ENCODE measurements at places on chromosomes 5 and 9. TPM values are rescaled to one million over a fixed set of nuclear protein-coding genes. Genes with fewer than 3 reads are reported as not detected.
A peak's percentile ranks its signal among the peaks of the same experiment; 100 is the strongest.

DNA sequence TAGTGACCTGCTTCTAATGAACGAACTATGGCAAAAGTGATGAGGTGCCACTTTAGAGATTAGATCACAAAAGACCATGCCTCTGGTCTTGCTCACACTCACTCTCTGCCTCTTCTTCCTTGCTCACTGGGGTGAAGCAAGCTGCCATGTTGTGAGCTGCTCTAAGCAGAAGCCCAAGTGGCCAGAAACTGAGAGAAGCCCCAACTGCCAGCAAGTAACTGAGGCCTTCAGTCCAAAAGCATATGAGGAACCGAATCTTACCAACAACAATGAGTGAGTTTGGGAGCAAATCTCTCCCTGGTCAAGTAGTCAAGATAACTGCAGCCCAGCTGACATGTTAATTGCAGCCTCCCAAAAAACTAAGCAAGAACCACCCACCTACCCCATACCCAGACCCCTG, 126.0 kb upstream of the ACO1 start:
- no peak overlapping the region for H3K27ac ChIP-seq
- H3K4me3 ChIP-seq = no peak overlapping the region
- H3K36me3 ChIP-seq = no peaks in the 10 kb centered on the region
- no peaks in the 10 kb centered on the region for H3K27me3 ChIP-seq
- no peaks in the 10 kb centered on the region for H3K4me1 ChIP-seq

DNA sequence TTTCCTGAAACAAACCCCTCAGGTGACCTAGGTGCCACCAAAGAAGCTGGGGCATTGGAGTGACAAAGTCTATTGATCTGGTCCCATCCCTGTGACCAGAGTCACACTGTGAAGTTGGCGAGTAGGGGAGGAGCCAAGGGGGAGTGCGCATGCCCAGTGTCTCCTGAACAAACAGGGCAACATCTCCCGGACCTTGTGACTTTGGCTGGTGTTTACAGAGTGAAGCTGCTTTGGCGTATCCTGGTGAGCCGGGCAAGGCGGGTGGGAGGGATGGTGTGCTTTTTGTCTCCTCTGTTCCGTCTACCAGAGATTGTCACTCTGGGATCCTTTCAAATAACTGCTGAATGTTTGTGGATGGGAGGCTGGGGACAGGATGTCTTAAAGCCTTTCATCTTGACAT, 204.5 kb downstream of the HSPA4 start:
- no peaks in the 10 kb centered on the region for H3K4me1 ChIP-seq
- H3K4me3 ChIP-seq = no peak overlapping the region
- no peaks in the 10 kb centered on the region for H3K36me3 ChIP-seq
- no peak for DNase-seq

Gene KCNN2
- total RNA-seq = 10.7 TPM

DNA sequence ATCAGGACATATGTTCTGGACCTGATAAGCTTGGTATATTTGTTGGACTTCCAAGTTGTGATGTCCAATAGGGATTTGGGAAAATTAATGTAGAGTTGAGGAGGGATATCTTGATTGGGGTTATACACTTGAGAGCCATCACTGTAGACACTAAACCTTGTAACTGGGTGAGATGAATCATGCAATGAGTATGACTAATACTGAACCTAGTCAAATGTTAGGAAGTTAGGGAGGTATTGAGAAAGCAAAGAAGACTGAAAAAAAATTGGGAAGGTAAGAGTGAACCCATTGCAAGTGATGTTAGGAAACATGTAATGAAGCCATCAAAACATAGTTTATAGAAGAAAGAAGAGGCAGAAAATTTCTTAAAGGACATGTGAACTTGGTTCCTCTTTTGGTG, 668.4 kb upstream of the CDH9 start:
- H3K4me1 ChIP-seq = no peaks in the 10 kb centered on the region
- no peak for DNase-seq
- H3K4me3 ChIP-seq = no peak overlapping the region
- H3K36me3 ChIP-seq = no peaks in the 10 kb centered on the region
- no peak overlapping the region for H3K27ac ChIP-seq
- H3K27me3 ChIP-seq = no peaks in the 10 kb centered on the region

DNA sequence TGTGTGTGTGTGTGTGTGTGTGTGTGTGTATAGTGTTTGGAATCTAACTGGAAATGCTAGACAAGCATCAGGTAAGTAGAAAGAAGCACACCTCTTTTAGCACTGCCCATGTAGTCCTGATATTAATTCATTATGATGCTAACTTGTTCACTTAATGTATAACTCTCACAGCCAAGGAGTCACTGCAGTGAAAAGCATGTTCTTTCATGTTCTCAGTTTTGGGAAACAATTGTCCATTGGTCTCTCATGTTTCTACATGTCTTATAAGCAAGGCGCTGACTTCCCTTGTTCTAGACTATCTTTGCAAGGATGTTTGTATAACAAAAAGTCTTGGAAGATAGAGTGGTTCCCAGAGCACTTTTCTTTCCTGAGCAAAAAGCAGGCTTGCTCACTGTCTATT, 148.8 kb upstream of the TNPO1 start:
- DNase-seq = no peak
- H3K36me3 ChIP-seq = no peaks in the 10 kb centered on the region
- no peaks in the 10 kb centered on the region for H3K27me3 ChIP-seq

GRCh38 chr9:6581253-6581652, 64.3 kb downstream of the GLDC start:
- H3K27me3 ChIP-seq = no peaks in the 10 kb centered on the region
- no peak overlapping the region for H3K27ac ChIP-seq
- no peaks in the 10 kb centered on the region for H3K36me3 ChIP-seq
- DNase-seq = no peak

Gene SOHLH1
- not detected for total RNA-seq

DNA sequence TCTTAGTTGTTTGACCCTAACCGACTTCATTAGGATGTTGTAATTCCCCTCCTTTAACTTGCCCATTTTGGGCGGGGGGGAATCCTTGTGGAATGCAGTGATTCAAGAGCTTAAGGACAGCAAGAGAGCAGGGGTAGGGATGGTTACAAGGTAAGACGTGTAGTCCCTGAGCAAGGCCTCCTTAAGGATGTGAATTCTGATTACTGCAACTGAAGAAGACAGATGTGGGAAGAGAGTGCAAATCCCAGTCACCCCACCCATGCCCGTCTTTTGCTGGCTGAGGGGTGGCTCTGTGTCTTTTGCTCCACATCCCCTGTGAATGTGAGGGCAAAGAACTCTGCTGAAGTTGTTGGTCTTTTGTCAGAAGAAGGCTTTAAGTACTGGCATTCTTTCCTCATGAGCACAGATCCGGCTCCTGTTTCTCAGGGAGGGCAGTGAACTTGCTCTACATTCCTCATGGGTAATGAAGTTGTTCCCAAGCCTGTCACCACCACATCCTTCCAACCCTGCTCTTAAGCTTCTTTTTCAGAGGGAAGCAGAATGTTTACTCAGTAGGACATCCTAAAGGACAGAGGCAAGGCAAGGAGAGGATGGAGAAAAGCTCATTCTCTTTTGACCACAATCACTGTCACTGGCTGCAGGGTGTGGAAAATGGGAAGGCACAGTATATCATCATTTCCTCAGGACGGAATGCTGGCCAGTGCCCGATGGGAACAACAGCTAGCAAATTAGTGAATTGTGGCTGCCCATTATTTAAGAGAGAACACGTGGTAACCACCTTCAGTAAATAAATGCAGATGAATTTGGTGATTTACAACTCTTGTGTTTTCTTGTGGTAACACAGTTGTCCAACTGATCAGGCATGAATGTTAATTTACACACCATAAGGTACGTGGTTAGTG, 61.5 kb downstream of the RAI14 start:
- no peaks in the 10 kb centered on the region for H3K36me3 ChIP-seq
- H3K27me3 ChIP-seq = no peaks in the 10 kb centered on the region
- H3K4me1 ChIP-seq = no peaks in the 10 kb centered on the region
- no peak overlapping the region for H3K27ac ChIP-seq
- H3K4me3 ChIP-seq = no peak overlapping the region

DNA sequence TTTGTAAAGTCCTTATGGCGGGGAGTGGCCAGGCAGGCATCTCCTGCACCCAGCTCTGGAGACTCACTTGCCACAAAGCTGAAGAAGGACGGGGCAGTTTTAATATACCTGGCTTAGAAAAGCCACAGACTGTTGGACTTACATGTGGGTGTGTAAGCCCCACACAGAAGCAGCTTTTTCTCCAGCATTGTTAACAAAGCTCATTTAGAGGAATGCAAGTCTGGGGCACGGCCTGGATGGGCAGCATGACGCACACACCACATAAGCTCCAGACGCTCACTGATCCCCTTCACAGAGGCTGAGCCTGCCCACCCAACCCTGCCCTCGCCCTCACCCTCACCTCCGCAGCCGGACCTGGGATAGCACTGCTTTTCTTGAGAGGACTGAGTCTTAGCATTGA, 58.0 kb upstream of the PDE8B start:
- no peaks in the 10 kb centered on the region for H3K36me3 ChIP-seq
- no peak overlapping the region for H3K27ac ChIP-seq
- H3K4me3 ChIP-seq = no peak overlapping the region
- no peaks in the 10 kb centered on the region for H3K4me1 ChIP-seq

DNA sequence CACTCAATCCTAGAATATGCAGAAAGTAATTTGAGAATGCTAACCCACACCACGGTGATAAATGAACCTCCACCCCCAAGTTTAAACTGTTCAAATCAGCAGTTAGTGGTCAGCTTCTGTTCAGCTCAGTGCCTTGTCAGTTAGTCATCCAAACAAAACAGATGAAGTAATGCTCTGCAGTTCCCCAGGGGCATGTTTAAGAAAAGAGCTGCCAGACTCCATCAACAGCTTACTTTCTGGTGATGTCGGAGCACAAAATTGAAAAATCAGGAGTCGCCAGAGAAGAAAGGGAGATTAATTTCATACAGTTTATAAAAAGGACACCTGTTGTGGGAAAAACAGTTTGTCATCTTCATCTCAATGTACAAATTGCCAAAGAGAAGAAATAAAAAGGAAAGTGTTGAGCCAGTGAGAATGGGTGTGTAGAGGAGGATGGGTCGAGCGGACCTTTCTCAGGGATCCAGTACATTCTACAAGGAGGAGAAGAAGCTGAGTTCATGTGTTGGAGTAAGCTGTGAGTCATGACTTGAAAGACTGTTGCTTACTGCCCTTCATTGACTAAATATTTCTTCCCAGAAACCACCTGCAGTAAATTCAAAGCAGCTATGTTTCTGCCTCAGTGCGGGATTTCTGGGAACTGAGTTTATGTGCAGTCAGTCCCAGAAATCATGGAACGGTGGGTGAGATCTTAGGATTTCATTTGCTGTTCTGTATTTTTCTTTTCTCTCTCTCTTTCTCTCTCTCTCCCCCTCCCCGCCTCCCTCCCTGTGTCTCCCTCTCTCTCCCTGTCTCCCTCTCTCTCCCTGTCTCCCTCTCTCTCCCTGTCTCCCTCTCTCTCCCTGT, 13.7 kb downstream of the TRIO start:
- H3K27ac ChIP-seq = peak overlapping the region; percentile 12
- H3K4me3 ChIP-seq = peak overlapping the region; percentile 20
- no peaks in the 10 kb centered on the region for H3K36me3 ChIP-seq
- H3K4me1 ChIP-seq = peaks cover 61% of the 10 kb centered on the region
- no peak for DNase-seq
- no peaks in the 10 kb centered on the region for H3K27me3 ChIP-seq

Gene CACFD1
- 11.1 TPM for total RNA-seq

GRCh38 chr5:158485604-158486081, 614.1 kb downstream of the EBF1 start:
- H3K36me3 ChIP-seq = no peaks in the 10 kb centered on the region
- DNase-seq = no peak
- no peaks in the 10 kb centered on the region for H3K27me3 ChIP-seq

- H3K4me1 ChIP-seq = peaks cover 11% of the 10 kb centered on the region
- no peaks in the 10 kb centered on the region for H3K36me3 ChIP-seq
- peak overlapping the region; percentile 50 for H3K4me3 ChIP-seq
Measured at GRCh38 chr5:129459450-129459776, 685 bp upstream of the ADAMTS19 start.

DNA sequence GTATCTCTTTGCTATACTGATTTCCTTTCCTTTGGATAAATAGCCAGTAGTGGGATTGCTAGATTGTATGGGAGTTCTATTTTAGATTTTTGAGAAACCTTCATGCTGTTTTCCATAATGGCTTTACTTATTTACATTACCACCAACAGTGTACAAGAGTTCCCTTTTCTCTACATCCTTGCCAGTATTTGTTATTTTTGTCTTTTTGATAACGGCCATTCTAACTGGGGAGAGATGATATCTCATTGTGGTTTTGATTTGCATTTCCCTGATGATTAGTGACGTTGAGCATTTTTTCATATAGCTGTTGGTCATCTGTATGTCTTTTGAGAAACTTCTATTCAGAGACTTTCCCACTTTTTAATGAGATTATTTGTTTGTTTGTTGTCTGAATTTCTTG, 25.8 kb downstream of the NADK2 start:
- H3K27ac ChIP-seq = no peak overlapping the region
- no peaks in the 10 kb centered on the region for H3K27me3 ChIP-seq
- H3K4me3 ChIP-seq = no peak overlapping the region
- DNase-seq = no peak
- no peaks in the 10 kb centered on the region for H3K4me1 ChIP-seq

GRCh38 chr9:22514871-22515270, 68.2 kb downstream of the DMRTA1 start:
- H3K27me3 ChIP-seq = no peaks in the 10 kb centered on the region
- DNase-seq = no peak
- no peak overlapping the region for H3K27ac ChIP-seq

GRCh38 chr5:163401271-163401670, 36.1 kb upstream of the CCNG1 start:
- H3K4me1 ChIP-seq = no peaks in the 10 kb centered on the region
- H3K4me3 ChIP-seq = no peak overlapping the region
- DNase-seq = no peak

All from heart right ventricle (tissue), 16 donors.